Stimulated activated CD8-positive, alpha-beta memory T cell treated with anti-CD3 and anti-CD28 coated beads, Interleukin-2, amount 100 ng/mL, for 48 hours (primary cell): ENCODE measurements at places on chromosomes 4 and X.

DNA sequence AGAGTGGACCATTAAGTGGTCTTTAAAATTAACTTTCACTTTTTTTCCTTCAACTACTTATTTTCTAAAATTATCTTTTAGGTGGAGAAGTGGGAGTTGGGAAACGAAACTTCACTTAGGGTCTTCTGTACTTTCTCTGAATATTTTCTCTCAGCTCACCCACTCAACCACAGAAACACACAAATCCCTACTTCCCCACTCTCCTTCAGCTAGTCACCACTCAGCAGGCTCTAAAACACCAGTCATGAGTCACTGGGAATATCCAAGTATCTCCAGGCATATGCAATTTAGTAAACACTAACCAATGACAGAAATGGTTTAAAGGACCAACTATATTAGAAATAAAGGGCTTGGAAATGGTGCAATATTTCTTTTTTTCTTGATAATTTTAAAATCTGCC, 153.0 kb upstream of the RPS6KA6 start:
- DNase-seq, result no peak

- DNase-seq, result no peak
Measured at GRCh38 chr4:123304151-123304964, 92.2 kb upstream of the SPRY1 start.

GRCh38 chr4:138014590-138015288, 227.4 kb downstream of the SLC7A11 start:
- no peak for DNase-seq

- DNase-seq, result peak; percentile 26
Measured at GRCh38 chr4:98657531-98658286, 702 bp downstream of the TSPAN5 start.

DNA sequence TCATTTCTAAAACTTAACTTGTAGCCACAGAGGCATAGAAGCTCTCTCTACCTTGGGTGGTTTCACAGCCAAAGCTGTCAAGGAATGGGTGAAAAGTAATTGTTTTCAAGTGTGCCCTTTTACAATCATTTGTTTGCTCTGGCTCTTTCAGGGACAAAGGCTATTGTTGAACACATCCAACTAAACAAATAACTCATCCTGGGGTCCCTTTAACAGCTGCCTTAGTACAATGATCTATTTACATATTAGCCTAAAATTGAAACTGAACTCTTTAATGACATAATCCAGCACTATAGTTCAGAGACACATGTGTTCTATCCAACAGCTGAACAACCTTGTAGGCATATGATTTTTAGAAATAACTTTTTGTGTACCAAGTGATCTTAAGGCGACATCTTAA, 3.7 kb downstream of the HHIP start:
- DNase-seq, result no peak

- DNase-seq, result no peak
Measured at GRCh38 chr4:156971165-156971675, 379 bp downstream of the PDGFC start.

GRCh38 chrX:127390316-127390715, 570.8 kb downstream of the PRR32 start:
- DNase-seq, result no peak

DNA sequence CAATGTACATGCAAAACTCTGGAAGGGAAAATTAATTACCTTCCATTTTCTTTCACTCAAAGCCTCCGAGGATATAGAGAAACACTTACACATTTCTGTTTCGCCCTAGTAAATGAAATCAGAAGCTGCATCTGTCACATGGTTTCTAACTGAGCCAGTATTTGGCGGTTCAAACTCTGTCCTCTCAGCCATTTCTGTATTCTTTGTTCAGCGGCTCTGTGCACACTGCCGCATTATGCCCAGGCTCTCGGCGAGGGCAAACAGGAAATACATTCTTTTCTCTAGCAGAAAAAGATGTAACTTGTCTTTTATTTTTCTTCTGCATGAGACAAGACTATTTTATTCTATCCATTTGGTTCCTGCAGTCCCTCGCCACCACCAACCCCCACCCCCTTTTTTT, 71.4 kb upstream of the GPM6B start:
- DNase-seq, result no peak

DNA sequence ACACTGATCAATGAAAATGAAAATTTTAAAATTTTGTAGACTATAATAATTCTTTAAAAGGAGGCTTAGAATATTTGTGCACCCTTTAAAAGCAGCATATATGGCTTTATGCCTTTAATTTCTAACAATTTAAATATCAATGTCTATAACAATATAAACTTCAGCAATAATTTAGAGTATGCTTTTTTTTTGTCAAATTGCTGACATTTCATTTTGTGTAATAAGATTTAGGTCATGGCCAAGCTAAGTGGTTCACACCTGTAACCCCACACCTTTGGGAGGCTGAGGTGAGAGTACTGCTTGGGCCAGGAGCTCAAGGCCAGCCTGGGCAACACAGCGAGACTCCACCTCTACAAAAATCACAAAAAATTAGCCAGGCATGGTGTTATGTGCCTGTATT, 86.2 kb downstream of the PDGFC start:
- no peak for DNase-seq

GRCh38 chrX:140343226-140343868, 161.5 kb downstream of the SOX3 start:
- DNase-seq, result no peak

DNA sequence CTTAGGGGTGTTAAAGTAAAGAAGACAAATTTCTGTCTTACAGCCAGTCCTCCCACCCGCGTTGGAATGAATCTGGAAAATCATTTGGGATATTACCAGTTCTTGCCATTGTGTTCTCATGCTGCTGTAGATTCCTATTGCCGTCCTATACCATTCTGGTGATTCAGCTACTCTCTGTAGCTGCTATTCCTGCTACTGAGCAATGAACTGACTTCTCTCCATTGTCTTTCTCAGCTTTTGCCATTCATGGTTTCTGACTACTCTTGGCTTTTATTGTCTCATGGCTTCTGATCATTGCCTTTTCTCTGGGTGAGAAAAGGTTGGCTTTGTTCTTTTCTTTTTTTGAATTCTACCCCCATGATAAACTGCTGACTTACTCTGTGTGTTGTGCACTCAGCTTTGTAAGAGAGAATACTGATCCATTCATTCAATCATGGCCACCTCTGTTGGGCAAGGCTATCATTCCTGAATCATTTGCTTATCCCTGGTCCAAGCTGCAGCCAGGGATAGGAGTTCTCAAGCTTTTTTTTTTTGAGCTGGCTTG, 27.7 kb upstream of the METAP1 start:
- no peak for DNase-seq
